ENCODE measurements at places on chromosomes 13 and 19.

DNA sequence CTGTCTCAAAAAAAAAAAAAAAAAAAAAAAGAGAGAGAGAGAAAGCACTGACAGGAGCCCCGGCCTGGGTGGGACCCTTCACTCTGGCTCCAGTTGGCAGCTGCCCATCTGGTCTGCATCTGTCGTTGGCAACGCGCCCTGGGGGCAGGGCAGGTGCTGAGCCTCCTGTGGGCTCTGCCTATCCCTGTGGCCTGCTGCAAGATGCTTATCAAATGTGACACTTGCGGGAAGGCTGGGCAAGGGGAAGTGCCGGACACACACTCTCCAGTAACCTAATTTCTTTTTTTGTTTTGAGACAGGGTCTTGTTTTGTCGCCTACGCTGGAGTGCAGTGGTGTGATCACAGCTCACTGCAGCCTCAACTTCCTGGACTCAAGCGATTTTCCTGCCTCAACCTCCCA is 10.7 kb upstream of the KPTN start:
- no peak for DNase-seq

DNA sequence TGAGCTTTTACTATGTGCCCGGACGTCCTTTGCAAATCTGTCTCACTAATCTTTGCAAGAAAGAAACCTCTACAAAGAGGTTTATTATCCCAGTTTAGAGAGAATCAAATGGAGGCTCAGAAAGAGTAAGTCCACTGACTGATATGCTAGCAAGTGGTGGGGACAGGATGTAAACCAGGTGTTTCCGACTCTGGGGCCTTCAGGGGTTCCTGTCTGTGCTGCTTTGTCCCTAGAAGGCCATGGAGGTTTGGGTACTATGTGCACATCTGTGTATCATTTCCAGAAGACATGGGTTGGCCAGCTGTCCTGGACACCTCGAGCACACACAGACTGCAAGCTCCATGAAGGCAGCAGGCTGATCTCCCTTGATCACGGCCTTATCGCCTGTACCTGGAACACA is 1.2 kb upstream of the KPTN start:
- no peak for DNase-seq

DNA sequence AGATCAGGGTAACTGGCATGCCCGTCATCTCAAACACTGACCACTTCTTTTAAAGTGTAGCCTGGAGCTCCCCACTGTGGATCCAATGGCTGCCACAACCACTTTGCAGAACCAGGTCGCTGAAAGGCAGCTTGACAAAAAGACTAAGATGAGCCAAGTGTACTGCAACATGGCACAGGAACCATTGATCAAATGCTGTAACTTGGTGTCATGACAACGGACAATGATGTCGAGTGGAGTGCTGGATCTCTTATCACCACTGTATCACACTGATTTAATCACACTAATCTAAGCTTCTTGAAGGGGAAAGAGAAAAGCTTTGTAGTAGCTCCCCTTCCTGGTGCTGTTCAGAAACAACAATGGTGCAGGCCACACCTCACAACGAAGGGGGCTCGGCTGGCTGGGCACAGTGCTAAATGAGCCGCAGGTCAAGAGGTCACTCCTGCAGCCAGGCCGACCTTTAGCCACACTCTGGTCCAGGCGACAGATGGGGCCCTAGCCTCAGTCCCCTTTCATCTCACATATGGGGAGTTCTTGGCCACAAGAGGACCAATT is 2.2 kb upstream of the TNFRSF19 start:
- no peak for DNase-seq

DNA sequence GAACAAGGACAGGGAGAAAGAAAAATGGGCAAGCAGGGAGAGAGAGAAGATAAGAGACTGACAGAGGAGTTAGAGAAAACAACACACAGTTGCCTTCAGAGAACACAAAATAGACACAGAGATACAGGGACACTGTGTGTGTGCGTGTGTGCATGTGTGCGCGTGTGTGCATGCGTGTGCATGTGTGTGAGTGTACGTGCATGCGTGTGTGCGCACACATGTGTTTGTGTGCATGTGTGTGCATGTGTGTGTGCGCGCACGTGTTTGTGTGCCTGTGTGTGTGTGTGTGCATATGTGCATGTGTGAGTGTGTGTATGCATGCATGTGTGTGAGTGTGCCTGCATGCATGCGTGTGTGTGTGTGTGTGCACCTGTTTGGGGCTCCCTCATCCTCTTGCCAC is 5.9 kb upstream of the PLAUR start:
- DNase-seq: no peak

- no peak for DNase-seq
These were observed 416.4 kb downstream of the ITGBL1 start for GRCh38 chr13:101868585-101869469.

DNA sequence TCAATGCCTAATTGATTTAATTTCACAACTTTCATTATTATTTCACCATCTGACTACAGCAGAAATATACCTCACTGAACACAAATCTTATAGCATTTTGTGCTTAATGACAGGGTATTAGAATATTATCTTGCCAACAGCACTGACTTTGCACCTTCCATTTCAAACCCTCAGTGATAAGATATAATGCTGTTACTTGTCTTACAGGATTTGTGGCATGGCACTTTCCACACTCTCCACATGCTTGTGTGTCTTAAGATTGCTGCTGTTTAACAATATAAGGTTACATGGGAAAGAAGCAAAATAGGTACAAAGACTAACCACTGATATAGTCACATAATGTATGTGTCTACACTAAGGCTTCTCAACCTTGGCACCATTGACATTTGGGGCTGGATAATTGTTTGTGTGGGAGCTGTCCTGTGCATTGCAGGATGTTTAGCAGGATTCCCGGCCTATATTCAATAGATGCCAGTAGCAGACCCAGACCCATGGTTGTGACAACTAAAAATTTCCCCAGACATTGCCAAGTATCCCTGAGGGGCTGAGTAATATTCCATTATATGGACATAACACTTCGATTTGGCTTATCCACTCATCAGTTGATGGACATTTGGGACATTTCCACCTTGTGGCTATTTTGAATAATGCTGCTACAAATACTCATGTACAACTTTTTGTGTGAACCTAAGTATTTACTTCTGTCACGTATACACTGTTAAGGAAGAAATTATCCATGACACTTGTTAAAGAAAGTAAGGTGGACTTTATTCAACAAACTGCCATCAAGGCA is 5.7 kb upstream of the DIAPH3 start:
- no peak for DNase-seq

GRCh38 chr13:73939071-73939380 is 195.2 kb downstream of the KLF12 start:
- no peak for DNase-seq

DNA sequence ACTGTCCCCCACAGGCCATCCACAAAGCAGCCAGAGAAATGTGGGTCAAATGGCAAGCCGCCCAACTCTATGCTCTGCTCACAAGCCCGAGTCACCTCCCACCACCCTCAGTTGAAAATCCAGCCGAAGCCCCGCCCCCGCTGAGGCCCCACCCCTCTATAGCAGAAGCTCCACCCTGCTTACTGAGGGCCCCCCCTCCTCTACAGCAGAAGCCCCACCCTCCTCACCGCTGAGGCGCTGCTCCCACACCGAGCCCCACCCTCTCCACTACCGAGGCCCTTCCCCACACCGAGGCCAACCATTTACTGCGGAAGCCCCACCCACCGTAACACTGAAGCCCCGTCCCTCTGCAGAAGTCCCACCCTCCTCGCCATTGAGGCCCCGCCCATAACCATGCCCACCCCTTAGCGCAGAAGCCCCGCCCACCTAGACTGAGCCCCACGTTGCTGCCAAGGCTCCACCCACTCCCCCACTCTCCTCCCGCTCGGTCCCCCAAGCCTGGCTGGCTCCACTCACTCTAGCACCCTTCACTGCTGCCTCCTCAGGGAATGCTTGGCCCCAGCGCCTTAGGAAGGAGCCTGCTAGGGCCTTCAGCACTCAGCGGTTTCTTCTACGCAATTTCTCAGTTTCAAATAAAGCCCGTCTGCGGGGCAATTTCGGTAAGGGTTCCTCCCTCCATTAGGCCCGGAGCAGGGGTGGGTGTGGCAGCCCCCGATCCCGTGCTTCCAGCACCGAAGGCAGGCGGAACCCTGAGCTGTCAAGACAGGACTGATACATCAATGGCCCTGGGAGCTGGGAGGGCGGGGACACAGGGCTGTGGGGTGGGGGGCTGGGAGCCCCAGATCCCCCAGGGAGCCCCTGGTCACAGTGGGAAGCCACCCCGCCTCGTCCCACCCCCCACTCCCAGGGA is 9.0 kb upstream of the MYDGF start:
- DNase-seq: no peak

DNA sequence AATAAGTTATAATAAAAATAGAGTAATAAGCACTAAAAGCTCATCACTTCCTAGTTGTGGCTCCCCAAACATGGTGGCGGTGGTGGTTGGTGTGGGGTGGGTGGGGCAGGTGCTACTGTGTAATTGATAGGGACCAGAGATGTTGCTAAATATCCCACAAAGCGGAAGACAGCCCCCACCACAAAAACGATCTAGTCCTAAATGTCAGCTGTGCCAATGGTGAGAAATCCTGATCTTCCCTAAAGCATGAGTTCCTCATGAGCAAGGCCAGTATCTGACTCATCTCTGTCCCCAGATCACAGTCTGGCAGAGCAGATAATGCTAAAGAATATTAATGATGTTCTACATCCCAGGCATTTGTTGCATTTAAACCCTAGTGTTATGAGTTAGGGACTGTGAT is 1.9 kb upstream of the EDDM13 start:
- no peak for DNase-seq

GRCh38 chr19:34507414-34508067 is 26.0 kb downstream of the WTIP start:
- DNase-seq: no peak

DNA sequence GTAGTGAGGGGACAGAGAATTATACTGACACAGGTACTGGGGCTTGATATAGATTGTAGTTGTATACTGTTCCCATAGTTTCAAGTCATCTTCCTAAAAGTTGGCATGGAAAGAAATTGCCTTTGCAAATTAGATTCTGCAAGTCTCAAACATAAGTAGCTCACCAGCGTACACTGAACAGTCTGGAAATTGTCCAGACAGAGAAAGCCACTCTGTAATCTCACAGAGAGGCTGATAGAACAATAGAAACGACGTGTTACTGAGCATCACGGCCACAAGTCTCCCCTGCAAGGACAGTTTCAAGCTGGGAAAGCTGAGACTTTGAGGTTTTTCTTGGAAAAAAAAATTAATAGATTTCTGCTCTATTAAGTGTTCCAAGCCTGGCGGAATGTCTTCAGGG is 228.6 kb downstream of the DNAJC15 start:
- DNase-seq: no peak

GRCh38 chr19:15367439-15367838 is 12.1 kb downstream of the AKAP8 start:
- no peak for DNase-seq

DNA sequence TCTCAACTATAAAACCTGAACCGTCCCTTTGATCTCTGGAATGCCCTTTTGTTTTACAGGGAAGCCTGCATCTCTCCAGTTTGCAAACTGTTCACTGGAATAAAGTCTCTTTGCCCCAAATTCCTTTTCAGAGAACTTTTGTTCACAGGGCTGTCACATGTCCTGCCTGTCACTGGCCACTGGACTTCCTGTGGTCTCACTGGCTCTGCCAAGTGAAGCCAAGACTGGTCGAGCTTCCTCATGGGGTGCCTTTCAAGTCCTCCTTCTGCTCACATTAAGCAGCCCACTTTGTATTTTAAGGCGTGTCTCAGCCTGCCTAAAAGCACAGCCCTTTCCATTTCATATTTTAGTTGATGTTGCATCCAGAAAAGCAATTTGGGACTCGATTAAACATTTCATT is 215.7 kb downstream of the KATNAL1 start:
- no peak for DNase-seq

- no peak for DNase-seq
These were observed 562.1 kb upstream of the PCDH9 start for GRCh38 chr13:67792151-67792676.

GRCh38 chr19:38698225-38699026 is 45.8 kb downstream of the CAPN12 start:
- DNase-seq: no peak

DNA sequence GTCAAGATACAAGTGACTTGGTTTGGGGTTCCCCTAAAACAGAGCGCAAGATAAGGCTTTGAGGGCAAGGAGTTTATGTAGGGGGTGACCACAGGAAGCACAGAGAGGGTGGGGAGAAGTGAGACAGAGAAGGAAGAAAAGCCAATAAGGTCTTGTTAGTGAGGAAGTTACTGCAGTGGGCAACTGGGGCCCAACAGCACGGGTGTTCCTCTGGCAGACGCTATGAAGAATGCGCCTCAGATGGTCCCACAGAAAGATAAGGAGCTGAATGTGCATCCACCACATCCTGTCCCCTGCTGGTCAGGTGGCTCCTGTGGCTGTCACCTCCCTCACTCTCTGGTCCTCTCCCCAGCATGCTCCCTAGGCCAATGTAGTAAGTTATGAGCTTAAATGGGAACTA is 333.5 kb downstream of the TSHZ3 start:
- DNase-seq: no peak

DNA sequence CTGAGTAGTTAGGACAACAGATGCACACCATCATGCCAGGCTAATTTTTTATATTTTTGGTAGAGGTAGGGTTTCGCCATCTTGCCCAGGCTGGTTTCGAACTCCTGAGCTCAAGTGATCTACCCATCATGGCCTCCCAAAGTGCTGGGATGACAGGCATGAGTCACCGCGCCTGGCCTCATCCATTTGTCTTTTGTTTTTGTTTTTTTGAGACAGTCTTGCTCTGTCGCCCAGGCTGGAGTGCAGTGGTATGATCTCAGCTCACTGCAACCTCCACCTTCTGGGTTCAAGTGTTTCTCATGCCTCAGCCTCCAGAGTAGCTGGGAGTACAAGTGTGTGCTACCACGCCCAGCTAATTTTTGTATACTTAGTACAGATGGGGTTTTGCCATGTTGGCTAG is 57.0 kb downstream of the DNM2 start:
- no peak for DNase-seq

DNA sequence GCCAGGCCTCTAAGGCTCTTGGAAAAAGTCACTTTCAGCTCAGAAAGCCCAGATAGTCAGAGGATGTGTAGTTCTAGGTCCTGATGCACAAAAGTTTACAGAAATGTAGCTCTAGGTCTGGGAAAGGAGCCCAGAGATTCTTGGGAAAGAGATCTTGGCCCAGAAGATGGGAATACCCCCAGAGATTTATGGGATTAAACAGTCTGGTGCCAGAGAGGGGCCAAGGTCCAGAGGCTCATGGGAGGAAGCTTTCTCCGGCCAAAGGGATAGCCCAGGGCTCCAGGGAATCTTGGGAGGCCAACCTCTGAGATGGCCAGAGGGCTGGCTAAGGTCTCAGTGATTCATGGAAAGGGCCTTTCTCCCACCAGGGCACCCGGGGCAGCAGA is 15.2 kb downstream of the BCAT2 start:
- no peak for DNase-seq

DNA sequence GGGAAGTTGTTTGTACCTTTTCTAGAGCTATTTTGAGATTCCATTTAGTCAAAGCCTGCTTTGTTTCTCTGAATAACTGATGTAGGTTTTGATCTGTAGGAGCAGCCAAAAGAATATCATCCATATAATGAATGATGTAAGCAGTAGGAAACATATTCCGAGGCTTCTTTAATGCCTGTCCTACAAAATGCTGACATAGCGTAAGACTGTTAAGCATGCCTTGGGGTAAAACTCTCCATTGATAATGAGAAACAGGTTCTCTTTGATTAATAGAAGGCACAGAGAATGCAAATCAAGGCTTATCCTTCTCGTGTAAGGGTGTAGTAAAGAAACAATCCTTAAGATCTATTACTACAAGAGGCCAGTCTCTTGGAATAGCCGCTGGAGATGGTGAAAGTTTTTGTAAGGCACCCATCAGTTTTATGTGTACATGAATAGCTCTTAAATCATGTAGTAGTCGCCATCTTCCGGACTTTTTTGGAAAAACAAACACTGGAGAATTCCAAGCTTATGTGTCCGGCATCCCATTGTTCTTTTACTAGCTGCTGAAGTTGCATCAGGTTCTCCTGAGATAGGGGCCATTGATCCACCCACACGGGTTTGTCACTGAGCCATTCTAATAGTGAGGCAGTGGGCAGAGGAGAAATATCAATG is 13.5 kb downstream of the FPR3 start:
- peak; percentile 88 for DNase-seq
